Activated effector memory CD4-positive, alpha-beta T cell treated with Interleukin-2 at 50 U/mL for 16 hours (primary cell): ENCODE measurements at places on chromosomes 6 and 20.

DNA sequence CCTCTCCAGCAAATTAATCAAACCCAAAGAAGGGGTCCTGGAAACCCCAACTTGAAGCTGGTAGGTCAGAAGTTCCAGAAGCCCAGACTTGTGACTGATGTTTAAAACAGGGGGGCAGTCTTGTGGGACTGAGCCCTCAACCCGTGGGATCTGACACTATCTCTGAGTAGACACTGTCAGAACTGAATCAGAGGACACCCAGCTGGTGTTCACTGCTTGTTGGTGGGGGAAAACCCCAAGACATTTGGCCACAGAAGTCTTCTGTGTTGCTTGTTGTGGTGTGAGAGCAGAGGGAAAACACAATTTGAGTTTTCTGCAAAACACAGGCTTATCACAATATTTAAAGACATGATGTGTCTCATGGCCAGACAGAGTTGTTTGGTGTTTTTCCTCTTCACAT, 29.9 kb downstream of the KIF13A start:
- DNase-seq: no peak

DNA sequence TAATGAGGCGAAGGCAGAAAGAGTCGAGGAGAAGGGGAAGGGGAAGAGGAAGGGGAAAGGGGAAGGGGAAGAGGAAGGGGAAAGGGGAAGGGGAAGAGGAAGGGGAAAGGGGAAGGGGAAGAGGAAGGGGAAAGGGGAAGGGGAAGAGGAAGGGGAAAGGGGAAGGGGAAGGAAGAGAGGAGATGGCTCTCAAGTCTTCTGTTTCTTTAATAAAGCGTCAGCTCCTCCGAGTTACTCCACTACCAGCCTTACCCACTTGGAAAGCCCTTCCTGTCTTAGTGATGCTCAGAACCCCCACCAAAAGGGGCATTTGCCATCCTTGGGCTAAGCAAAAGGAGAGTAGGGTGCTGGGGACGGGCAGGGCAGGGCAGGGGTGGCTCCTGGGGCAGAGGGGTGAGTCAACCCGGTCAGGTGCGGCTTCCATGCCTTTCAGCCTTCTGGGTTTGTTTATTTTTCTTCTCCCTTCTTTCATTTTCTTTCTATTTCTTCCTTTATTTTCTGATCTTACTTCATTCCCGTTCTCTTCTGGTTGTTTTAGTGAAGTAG, 476 bp upstream of the CLIC5 start:
- no peak for DNase-seq

GRCh38 chr6:27176096-27176495, 71.4 kb upstream of the PRSS16 start:
- DNase-seq: no peak

DNA sequence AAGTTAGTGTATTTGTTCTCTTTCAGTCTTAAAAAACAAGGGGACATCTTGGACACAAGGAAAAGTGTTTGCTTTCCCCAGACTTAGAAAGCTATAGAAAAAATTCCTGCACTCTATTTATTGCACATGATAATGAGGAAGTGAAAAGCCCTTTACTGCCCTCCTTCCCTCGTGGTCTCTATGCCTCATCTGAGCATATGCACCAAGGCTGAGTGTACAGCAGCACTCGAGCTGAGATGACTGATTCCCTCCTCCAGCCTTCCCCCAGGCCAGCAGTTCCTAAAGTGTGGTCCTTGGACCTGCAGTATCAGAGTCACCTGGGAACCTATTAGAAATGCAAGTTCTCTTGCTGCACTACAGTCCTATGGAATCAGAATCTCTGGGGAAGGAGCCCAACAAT, 14.3 kb upstream of the LAMP5 start:
- no peak for DNase-seq

DNA sequence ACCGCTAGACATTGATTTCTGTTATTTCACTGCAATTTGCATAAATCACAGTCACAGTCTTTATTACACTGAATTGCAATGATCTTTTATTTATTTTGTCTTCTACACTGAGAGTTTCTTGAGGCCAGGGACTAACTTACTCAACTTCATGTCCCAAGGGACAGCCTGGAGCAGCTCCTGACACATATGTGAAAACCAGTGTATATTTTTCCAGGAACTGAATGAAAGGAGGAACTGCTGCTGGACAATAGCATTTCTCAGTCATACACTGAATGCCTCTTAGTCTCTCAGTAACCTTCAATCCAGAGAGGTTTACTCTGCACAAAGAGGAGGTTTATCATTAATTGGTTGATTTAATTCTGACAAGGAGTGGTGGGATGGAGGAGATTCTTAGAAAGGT, 5.9 kb downstream of the F13A1 start:
- no peak for DNase-seq

DNA sequence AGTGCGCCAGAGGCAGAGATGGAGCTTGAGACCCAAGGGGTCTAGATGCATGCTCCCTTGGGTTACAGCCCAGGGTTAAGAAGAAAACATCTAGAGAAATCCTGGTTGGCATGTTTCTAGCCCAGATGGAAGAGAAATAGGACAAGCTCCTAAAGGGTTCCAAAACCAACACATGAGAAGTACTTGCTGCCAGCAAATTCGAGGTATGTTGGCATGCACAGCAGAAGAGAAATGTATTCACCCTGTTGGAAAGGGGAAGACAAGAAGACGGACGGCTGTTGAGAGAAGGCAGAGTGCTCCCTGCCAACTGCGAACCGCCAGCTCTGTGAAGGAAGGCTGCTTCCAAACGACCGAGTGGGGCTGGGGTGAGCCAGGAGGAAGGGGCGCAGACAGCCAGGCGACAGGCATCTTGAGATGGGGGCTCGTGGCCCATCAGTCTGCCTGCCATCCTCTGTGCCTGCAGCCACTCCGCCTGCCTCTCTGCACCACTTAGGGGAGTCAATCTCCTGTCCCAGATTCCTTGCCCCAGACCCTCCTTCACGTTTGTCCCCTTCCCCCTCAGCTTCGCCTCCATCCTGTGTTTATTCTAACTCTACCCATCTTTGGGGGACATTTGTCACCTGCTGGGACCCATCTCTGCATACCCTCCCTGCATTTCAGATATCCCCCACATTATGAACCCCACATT, 249.2 kb downstream of the CDC5L start:
- DNase-seq: no peak

DNA sequence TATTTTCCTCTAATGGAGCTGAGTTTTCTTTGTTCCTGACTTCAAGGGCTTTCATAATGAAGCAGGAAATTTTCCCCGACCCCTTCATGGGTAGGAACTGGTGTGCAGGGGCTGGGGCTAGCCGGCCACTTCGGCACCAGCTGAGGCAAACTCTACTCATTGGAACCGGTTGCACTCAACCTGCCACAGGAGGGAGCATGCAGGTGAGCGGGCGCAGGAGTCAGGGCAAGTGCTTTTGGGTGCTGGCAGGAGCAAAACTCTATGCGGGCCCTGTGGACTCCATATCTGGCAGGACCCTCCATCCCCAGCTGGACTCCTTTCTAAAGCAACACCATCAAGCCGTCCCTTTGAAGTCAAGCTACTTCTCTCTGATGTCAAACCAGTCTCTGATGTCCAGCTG, 244.2 kb downstream of the EPM2A start:
- DNase-seq: no peak

DNA sequence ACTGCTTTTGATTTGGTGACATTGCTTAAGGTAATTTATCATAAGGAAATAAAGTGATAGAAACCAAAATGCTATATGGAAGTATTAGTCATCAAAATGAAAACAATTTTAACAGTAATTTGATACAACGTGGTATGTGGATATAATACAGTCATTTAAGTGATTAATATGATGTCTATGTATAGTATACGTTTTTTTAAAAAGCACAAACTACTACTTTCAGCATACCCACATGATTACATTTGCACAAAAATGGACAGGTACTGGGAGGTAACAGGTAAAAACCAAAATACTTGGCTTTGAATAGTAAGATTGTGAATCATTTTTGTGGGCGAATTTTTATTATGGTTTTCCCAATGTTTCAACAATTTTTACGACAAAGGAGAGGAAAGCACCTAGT, 97.6 kb downstream of the OGFRL1 start:
- DNase-seq: no peak

- DNase-seq: peak; percentile 55
Measured at GRCh38 chr20:32091888-32092346, 17.6 kb upstream of the TM9SF4 start.

GRCh38 chr6:41289815-41290214, 3.3 kb upstream of the TREM1 start:
- DNase-seq: no peak

- DNase-seq: no peak
Measured at GRCh38 chr6:5728351-5729079, 278.2 kb downstream of the NRN1 start.

- DNase-seq: no peak
Measured at GRCh38 chr20:62632575-62633090, 9.7 kb upstream of the SLCO4A1 start.
